ENCODE measurements at places on chromosomes 5 and 9.

DNA sequence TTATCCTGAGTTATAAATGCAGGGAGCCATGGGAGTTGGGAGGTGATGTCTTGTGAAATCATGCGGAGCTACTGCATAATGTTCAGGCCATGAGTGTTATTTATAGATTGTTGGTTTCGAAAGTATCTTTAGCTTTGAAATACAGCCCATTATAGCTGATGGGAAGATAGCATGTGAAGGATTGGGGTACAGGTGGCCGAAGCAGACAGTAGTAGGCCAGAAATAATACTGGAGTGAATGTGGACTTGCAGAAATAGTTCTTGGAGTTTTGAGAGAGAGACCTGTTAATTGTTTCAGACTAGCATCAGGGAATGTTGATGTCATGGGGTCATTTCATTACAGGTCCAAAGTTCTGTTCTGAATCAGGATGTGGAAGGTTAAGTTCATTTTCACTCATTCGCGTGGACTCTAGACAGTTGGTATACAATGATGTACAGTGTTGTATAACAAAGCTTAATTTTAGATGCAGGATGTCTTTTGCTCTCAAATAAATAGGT lies 3.8 kb downstream of the ATP6V1G1 start:
- DNase-seq = peak; percentile 70

GRCh38 chr9:15142878-15143534 lies 164.0 kb downstream of the TTC39B start:
- DNase-seq = peak; percentile 67

GRCh38 chr5:14672082-14672481 lies 7.6 kb downstream of the OTULIN start:
- no peak for DNase-seq

DNA sequence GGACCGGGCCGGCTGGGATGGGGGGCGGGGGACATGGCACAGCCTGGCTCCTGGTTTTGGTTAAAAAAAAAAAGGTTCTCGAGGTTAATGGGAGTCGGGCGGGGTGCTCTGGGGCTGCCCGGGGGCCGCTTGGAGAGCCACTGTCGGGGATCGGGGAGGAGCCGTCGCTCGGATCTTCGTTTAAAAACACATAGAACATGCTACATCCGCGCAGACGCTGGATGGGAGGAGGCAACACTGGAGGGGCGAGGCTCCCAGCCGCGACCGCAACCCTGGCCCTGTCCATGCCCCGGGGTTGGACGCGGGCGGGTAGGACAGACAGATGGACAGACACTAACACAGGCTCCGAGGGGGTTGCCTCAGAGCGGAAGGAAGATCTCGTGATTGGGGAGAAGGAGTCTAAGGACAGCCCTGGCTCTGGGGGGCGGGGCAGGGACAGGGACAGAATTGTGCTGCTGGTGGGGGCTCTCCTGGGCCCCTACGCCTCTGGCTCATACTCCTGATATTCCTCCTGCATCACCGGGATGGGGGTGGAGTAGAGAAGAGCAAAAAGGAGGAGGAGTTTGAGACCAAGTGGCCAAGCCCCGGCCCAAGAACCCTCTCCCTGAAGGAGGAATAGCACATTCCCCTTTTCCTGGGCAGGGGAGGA lies 9.9 kb downstream of the SNCB start:
- peak; percentile 38 for DNase-seq

DNA sequence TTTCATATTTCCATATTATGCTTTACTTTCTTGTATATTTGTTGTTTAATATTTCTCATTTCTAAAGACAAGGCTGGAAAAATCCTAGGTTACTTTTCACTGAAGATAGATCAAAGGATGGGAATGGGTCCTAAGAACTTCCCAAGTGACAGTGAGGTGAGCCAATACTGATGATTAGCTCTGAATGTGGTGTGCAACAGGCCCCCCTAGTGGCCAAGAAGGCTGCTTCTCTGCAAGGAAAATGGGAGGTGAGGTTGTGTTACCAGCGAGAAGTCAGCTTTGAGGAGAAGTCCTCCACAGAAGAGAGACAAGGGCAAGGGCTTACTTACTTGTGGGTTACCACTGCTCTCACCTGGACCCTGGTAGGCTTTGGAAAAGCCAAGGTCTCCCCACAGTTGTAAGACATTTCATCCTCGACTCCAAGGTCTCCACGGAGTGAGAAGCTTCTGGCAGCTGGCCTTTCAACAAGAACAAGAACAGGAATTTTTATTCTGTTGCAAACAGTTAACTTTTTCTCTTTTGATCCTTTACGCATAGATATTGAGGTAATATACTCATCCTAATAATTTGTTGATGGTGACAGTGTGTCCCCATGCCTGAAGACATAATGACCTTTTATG lies 69.9 kb downstream of the MAMDC2 start:
- DNase-seq = peak; percentile 72

Data from fibroblast of villous mesenchyme (primary cell).